ENCODE measurements at places on chromosomes 12 and 14.

- no peak for DNase-seq
Measured at GRCh38 chr12:123077298-123078119, 73.4 kb downstream of the PITPNM2 start.

GRCh38 chr12:116094475-116094874 is 183.0 kb downstream of the MED13L start:
- DNase-seq: no peak

GRCh38 chr14:86933958-86934595 is 1058.9 kb downstream of the GALC start:
- DNase-seq: peak; percentile 23

GRCh38 chr14:60760209-60760608 is 25.6 kb downstream of the MNAT1 start:
- no peak for DNase-seq

DNA sequence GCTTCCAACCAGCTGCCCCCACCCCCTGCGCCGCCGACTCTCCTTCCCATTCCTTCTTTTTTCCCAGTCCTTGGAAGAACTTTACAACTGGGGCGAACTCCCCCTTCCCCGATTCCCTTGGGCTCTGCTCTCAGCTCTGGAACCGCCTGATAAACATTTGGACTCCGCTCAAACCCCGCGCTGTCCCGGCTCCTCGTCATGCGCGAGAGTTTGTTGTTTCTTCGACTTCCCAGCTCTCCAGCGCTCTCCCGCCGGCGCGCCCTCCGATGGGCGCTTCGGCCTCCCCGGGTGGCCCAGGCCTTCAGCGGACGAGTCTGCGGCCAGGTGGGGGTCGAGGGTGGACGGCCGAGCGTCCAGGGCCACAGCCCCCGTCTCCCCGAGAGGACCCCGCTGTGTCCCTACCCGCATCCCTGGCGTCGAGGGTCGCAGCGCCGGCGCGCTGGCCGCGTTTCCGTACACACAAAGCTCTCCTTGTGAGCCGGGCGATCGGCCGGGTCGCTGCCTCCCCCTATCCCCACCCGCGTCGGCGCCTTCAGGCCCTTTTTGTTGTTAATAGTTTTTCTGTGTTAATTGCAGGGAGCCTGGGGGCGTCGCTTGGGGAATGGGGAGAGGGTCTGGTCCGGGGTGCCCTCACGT is 847 bp downstream of the MMP14 start:
- no peak for DNase-seq

- no peak for DNase-seq
Measured at GRCh38 chr12:66268562-66268961, 33.7 kb upstream of the HELB start.

GRCh38 chr14:22540811-22541360 is 48.1 kb downstream of the DAD1 start:
- DNase-seq: no peak

GRCh38 chr12:109476807-109477184 is 304 bp downstream of the KCTD10 start:
- no peak for DNase-seq

DNA sequence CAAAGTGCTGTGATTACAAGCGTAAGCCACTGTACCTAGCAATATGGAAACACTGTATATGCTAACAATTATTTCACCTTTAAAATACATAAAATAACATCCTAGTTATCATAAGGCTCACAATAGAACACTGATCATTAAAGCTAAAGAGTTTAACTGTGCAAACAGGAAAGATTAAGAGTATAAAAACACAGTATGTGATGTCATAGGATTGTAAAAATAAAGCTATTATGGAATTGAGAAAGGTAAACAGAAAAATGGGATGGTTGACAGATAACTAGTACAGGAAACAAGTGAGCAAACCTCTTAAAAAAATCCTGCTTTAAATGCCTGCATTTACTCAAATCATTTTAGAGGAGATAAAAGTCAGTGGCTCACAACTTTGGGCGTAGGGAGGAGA is 10.8 kb upstream of the IPO8 start:
- DNase-seq: no peak

DNA sequence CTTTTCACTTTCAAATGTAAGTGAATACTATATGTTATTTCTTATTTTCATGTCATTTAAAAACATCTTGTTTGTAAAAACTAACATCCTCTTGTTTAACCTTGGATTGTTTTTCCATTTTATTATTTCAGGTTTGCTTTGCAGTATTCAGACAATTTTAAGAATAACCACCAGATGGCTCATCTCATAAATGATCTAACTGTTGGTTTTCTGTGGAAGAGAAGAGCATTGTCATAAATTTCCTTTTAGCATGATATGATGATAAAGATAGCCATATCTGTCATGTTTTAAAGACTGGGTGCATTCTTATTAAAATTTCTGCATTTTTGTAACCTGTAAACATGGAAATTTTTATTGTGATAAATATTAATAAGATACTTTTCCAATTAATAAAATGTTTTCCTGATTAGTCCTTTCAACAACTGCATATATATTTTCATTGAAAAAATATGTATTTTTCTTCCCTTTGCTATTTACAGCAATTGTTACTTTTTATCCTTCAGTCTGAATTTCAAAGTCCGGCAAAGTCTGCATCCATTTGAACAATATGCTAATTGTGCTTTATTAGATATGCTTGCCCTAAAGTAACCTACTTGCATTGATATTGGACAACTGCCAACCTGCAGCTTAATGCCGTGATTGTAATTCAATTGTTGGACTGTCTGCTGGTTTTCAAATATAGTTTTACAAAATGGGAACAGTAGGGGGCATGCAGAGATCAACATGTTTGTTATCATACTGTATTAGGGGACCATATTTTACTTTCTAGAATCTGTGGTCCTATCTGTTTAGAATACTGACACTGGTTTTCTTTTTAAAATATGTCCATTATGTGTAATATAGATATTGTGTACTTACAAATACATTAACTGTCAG is 163.4 kb downstream of the GARIN6 start:
- peak; percentile 71 for DNase-seq

DNA sequence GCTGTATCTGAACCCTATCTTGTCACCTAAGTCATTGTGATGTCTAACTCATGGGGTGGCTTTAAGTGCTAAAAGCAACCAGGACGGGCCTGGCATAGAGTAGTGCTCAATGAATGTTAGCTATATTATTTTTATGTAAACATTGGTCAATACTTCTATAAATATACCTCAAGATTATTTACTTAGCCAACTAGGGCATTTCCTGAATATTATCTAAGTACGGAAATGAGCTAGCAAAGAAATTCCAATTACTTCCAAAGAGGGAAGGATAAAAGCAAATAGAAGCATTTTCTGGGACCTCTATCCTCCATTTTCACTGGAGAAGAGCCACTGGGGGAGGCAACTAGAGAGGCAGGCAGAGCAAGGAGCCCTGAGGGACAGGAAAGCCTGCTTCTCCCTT is 20.6 kb downstream of the CCDC92 start:
- DNase-seq: no peak

- DNase-seq: no peak
Measured at GRCh38 chr12:77339610-77340009, 274.2 kb upstream of the E2F7 start.

DNA sequence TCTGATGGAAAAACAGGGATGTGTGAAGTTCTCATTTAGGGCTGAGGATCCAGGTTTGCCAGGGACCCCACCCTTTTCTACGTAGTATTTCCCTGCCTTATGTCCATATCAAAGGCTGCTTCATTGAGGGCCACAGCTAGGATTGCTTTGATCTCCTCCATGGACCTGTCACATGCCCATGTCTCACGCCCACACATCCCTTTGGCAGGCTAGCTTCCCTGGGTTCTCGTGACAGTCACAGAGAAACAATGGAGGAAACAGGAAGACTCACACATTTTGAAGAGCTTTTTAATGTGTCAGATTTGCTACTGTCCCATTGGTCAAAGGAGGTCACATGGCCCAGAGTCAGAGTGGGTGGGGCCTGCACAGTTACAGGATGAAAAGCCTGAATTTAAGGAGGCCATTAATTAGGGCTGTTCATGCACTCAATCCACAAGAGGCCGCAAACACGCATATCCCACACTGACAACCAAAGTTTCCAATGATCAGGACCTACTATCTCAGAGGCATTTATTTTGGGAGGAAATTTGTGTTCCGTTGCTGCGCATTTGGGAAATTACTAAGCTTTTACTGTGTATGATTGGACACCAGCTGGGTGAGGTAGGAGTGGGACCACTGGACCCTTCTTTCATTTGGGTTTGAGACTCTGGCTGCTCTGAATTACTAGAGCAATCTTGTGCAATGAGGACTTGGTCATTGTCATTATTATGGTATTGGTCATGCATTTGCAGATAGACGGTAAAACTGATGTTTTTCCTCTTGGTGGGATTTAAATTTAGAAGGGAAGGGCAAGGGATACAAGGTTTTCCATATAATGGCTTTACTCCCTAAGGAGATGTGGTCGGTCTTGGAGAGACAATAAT is 266.2 kb downstream of the KTN1 start:
- DNase-seq: no peak

GRCh38 chr14:60250257-60251035 is 1.4 kb downstream of the PPM1A start:
- DNase-seq: peak; percentile 59

DNA sequence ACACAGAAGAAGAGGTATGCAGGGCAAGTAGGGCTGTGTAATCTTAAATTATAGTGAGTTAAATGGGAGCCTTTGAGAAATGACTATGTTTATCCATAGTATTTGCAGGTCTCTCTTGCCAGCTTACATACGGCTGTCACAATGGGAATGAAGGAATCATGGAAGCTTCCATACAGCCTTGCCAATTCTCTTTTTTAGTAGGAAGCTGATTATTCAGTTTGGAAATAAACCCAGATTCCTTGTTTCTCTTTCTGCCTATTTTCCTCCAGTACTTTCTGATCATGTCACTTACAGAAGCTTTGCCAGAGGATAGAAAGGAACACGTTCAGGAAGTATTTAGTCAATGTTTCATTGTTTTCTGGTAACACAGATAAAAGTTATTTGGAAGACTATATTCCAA is 217.4 kb upstream of the DIO2 start:
- no peak for DNase-seq

DNA sequence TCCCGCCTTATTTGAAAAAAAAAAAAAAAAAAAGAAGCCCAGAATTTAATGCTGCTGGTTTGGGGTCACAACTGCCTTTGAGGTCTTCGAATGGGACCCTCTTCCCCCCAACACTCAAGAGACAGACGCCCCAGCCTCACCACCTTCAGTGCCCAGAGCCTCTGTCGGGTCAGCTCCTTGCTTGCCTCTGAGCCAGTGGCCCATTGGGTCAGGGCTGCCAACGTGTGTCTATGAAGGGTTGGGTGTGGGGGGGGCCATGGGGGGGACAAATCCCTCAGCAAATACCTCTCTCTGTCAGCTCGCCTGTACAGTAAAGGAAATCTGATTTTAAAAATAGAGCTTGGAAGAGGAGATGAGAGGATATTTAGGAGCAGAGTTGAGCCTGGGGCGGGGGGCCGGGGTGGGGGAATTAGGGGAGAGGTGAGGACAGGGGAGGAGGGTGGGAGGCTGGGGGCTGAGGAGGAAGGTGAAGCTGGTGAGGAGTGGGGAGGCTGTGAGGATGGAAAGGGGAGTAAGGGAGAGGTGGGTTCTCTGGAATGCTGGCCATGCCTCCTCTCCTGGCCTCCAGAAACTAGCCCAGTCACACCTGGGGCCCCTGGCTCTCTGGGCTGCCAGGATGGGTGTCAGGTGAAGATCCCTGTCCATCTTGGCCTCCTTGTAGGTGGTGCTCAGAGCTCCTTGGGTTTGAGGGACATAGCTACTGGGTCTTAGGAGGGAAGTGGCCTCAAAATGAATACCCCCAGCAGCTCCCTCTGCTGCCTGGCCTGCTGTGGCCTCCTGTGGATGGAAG is 13.3 kb downstream of the RTL1 start:
- DNase-seq: no peak

DNA sequence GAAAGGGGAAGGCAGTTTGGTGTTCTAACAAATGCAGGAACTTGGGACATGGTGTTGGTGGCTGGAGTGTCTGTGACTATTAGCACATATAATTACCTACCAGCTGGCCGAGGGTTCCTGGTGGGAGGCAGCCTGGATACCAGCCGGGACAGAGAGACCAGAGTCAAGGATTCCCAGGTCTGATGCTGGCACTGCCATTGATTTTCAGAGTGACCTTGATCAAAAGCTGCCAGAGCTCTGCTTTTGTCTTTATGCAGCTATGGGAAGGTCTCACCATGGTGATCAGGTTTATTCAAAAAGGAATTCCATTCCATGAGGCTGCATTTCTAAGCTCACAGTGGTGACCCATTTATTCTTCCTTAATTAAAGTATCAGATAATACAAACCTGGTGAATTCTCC is 101.0 kb upstream of the PWP1 start:
- DNase-seq: peak; percentile 21

GRCh38 chr12:49877066-49877465 is 26.6 kb downstream of the FAIM2 start:
- DNase-seq: no peak

- no peak for DNase-seq
Measured at GRCh38 chr14:24364841-24365240, 3.1 kb upstream of the NFATC4 start.

DNA sequence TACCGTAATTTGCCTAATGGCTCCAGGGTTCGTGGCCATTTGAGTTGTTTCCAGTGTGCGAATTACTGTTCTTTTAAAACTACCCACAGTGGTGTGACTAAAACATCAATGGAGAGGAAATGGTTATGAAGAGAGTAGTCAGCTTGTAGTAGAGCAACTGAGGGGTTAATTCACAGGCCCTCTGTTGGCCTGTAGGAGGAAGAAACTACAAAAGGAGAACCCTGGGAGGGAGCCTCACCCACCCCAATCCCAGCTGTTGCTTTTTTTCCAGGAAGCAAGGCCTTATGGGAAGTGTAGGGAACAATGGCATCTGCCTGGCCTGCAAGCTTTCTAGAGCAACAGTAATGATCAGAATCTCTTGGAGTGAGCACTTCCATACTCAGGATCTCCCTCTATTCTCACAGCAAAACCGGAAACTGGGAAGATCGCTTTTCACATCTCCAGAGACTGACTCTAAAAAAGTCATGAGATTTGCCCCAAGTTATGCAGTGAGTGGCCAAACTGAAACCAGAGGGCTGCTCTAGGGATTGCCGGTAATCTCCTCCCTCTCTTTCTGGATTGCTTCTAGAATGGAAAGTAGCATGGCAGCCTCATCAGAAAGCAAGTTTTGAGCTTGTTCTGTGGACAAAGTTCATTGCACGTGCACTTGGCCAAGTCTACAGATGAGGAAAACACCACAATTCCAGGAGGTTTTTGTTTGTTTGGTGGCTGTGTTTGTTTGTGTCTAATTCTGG is 125.3 kb upstream of the PWP1 start:
- DNase-seq: peak; percentile 52

DNA sequence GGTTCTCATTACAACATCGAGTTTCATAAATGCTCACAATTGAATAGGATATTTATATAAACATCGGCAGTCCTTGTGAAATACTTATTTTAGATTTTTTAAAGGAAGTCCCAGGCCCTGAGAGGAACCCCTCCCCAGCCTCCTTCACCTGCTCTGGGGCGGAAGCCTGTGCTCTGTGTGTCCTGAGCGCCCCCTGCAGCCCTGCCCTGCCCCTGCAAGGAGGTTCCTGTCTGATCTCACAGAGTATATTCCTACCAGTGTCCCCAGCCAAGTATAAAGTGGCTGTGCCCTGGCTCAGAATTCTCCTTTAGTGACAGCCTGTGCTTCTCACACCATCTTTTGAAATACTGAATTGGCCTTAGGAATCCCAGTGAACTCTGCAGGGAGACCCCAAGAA is 659.5 kb downstream of the TMEM121 start:
- no peak for DNase-seq

Measured in NCI-H524 (cell line).